Bronchial epithelial cell (primary cell): ENCODE measurements at places on chromosomes 6 and 20. TPM values are rescaled to one million over a fixed set of nuclear protein-coding genes. Genes with fewer than 3 reads are reported as not detected.

DNA sequence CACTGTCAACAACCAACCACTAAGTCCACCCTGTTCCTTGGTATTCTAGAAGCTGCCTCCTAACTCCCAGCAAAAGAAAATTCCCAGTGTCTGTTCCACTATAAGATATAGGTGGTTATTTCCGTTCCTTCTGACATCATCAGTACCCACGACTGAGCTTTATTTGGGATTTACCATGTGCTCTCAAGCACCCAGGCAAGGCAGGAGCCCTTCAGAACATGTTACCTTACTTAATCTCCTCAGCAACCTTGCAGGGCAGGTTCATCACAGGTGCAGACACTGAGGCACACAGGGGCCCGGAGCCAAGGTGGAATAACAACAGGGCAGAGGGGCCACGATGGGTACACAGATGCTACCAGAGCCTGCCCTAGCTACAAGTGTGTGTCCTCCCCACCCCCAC lies 10.8 kb downstream of the ABHD16A start:
- no peak for DNase-seq

DNA sequence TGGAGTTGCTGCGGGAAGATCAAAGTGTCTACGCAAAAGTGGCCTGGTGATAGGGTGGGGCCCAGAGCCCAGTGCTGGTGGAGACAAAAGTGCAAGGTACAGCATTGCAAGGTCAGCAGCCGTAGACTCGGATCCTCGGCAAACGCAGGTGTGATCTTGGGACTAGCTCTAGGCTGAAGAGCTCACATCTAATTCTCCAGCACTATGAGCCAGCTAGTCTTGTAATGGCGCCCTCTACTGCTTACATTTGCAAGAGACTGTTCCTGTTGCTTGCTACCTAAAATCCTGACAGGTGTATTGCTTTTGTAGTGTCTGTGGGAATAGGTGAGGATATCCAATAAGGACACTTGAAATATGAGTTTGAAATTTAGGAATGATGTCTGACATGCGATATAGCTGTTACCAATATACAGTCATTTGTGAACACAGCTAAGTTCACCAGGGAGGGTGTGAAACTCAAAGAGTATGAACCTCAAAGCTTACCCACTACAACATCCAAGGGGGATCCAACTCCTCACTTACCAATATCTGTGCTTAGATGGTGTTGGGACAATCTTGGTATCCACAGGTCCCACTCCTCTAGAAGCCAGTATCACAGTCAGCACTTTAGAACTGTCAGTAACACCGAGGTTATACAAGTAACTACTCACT lies 58.4 kb downstream of the PDE7B start:
- peak; percentile 70 for DNase-seq

GRCh38 chr6:111242452-111242851 lies 155.1 kb downstream of the SLC16A10 start:
- peak; percentile 18 for DNase-seq

DNA sequence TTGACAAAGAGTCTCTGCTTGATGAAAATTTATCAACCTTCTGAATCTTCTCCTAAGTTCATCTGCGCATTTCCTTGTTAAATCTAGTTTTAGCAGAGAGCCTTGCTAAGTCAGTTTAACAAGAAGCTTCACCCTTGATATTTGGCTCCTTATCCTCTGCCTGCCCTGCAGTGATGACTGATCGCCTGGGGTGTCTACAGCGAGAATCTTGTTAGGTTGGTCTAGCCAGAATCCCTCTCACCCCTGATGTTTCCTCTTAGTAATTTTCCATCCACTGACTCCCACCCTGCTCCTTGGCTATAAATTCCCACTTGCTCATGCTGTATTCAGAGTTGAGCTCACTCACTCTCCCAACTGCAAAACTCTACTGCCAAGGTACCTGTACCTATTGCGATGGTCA lies 114.1 kb downstream of the TENT5A start:
- DNase-seq, result no peak

- no peak for DNase-seq
These were observed 53.4 kb upstream of the TBXT start for GRCh38 chr6:166221040-166221439.

Gene DNMT3B
- 0.79 and 2.4 TPM in 2 replicates for total RNA-seq

Gene ABCF1
- total RNA-seq, result 31.9 and 35.1 TPM in 2 replicates

Gene GLP1R
- total RNA-seq, result not detected in 2 replicates

Gene VGLL2
- total RNA-seq, result not detected in 2 replicates
